ENCODE measurements at places on chromosomes 7 and 10.
A peak's percentile ranks its signal among the peaks of the same experiment; 100 is the strongest.

DNA sequence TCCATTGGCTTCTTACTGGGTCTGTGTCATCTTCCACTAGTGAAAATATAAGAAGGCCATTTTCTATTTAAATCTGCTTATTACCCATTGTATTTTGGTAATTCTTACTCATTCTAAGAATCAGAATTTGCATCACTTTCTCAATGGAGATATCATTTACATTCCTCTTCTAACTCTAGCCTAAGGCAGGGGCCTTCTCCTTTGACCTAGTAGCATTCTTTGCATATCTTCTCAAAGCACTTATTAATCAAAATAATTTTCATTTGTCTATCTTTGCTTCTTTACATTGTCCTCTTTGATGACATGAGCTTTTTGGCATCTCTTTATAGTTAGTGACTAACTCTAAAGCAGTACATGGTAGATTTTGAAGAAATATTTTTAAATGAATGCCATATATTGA, 400.9 kb upstream of the SEMA3D start:
- DNase-seq: no peak

DNA sequence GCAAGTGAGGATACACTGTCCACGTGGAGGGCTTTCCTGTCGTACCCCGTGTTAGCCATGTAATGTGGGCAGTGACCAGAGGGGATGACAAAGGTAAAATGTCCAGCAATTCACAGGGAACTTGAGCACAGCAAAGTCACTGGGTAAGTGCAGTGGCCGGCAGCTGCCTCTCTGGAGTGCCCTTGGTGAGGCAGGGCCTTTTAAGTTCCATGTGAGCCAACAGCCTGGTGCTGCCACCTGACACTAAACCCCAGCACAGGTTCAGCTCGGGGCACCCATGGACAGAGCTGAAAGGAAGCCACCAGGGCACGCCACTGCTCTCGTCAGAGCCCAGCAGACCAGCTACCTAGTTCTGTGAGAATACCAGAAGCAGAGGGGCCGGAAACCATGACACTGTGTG, 168.3 kb downstream of the PRKAG2 start:
- no peak for DNase-seq

DNA sequence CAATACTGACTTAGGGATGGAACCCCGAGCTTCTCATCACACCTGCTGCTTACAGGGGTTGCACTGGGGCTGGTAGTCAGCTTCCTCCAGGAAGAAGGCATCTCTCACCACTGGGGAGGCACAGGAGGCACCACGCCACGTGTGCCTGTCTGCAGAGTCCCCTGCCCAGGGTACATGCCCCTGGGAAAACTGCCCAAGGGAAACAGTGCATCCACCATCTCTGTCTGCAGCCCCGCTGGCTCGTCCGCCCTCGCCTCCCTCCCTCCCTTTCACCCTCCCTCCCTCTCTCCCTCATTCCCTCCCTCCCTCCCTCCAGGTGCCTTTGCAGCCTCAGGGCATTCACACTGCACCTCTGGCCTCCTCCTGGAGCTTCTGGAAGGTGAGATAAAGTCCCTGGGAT, 101.1 kb downstream of the PTPRE start:
- DNase-seq: no peak

- DNase-seq: peak; percentile 48
Observed at GRCh38 chr7:26376175-26376917, 84.7 kb downstream of the SNX10 start.

- DNase-seq: no peak
Observed at GRCh38 chr10:124149189-124150042, 56.0 kb upstream of the CHST15 start.

DNA sequence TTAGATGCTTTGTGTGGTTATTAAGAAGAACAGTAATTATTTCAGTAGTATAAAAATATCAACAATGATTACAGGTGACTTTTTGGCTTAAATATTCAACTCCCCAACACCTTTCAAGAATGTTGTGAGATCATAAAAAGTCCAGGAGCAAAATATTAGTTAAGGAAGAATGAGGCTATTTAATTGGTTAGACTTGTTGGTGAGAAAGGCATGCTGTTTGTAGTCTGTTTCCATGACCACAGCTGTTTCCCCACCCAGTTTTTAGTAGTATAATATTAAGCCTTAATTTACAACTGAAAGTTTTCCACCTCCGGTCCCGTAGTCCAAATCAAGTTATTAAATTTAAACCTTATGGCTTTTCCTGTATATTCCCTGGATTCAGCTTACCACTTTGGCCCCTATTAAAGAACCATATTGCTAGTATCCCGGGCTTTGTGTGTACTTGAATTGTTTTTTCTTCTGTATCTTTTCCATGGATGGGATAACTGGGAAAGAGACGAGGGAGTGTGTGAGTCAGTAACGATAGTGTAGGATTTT, 133.3 kb downstream of the CELF2 start:
- no peak for DNase-seq

- DNase-seq: no peak
Observed at GRCh38 chr10:59965899-59966650, 59.7 kb upstream of the CCDC6 start.

DNA sequence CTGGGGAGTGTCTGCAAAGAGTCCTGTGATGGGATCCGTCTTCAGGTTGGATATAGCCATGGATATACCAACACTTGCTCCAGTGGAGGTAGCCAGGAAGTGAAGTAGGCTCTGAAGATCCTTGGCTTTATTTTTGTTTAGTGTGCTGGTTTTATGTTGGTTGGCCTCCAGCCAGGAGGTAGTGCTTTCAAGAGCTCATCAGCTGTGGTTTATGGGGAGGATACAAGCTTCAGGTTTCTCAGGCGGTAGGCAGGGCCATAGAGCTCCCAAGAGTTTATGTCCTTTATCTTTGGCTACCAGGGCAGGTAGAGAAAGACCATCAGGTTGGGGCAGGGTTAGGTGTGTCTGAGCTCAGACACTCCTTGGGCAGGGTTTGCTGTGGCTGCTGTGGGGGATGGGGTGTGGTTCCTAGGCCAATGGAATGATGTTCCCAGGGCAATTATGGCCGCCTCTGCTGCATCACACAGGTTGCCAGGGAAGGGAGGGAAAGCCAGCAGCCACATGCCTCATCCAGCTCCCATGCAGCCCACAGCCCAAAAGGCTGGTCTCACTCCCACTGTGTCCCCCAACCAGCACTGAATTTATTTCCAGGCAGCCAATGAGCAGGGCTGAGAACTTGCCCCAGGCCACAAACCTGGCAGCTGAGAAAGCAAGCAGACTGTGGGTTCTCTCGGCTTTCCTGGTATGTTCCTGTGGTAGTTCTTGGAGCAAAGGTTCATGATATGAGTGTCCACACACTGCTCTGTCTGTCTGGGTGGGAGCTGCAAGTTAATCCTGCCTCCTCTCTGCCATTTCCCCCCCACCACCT, 67.0 kb upstream of the PRLHR start:
- DNase-seq: no peak

GRCh38 chr10:93415693-93416092, 66.4 kb downstream of the MYOF start:
- no peak for DNase-seq

- DNase-seq: no peak
Observed at GRCh38 chr10:124653811-124654651, 90.1 kb downstream of the FAM53B start.

GRCh38 chr7:154390961-154391360, 338.8 kb downstream of the DPP6 start:
- DNase-seq: no peak

- no peak for DNase-seq
Observed at GRCh38 chr10:14681305-14681704, 93.4 kb downstream of the FAM107B start.

GRCh38 chr10:60044971-60045370, 138.6 kb upstream of the CCDC6 start:
- no peak for DNase-seq

DNA sequence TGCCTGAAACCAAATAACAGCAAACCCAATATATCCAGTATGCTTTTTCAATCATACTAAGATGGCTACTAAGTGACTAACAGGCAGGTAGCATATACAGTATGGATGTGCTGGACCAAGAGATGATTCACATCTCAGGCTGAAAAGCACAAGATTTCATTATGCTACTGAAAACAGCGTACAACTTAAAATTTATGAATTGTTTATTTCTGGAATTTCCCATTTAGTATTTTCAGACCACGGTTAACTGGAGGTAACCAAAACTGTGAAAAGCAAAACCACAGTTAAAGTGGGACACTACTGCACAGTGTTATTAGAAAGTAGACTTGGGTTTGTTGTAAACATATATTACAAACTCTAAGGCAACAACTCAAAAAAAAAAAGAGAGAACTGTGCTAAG, 91.5 kb downstream of the KMT2C start:
- no peak for DNase-seq

DNA sequence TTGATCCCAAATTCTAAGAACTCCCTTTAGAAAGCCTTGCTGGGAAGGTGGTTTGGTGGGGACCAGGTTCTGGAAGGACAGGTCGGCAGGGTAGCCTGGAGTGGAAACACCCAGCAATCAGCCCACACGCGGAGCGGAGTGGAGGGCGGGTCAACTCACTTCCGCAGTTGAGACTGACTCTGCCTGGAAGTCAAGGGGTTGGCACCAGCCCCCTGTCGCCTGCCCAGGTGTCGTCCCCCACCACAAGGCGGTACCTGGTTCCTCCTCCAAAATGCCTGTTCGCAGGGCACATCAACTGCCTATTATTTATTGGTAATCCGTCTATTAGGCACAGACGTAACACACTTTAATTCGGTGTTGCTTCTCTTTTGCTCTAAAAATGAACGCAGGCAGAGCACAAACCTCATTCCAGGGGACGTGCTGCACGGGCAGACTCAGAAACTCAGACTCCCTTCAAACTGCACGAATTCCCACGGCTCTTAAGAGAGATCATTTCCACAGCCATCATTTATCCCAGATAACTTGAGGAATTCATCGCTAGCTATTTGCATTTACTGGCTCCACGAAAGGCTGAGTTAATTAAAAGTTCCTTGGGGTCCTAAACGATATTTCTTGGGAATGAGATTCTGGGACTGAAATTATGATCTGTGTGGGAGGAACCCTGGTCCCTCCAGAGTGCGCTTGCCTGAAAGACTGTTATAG, 248.2 kb upstream of the PPP2R2D start:
- no peak for DNase-seq

- no peak for DNase-seq
Observed at GRCh38 chr7:127290801-127291361, 38.1 kb upstream of the GRM8 start.

DNA sequence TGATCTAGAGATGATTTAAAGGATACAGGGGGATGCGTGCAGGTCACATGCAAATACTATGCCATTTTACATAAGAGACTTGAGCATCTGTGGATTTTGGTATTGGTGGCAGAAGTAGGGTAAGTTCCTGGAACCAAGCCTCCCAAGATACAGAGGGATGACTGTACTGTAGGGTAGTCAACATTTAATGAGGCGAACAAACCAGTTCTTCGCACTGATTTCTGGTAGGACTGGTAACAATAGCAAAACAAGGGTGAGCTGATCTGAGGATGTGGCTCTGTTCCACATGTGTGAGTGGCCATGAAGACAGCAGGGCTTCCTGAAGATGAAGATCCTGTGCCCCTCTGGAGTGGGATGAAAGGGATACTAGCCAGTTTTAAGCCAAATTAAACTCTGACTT, 36.3 kb downstream of the MKX start:
- DNase-seq: no peak

DNA sequence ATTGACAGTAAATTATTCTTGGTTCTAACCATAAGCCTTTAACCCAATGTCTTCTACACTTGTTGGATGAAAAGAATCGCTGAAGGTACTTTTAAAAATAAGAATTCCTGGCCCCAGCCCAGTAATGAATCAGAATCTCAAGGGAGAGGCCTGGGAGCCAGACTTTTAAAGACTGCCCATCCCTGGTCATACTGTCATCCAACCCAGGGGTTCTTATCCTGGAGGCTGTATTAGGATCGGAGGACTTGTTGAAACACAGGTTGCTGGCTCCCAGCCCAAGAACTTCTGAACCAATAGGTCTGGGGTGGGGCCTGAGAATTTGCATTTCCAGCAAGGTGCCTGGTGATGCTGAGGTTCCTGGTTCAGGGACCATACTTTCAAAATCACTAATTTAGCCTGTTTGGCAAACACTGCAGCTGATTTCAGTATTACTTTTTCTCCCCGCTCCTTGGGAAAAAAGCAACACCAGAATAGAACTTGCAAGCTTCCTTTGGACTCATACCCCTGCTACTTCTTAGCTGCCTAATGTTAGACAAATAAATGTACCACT, 79.5 kb upstream of the FAM133B start:
- DNase-seq: no peak

- no peak for DNase-seq
Observed at GRCh38 chr10:25245165-25245564, 70.4 kb downstream of the GPR158 start.

GRCh38 chr10:99010286-99010685, 225.4 kb downstream of the HPSE2 start:
- DNase-seq: no peak

- no peak for DNase-seq
Observed at GRCh38 chr7:84177758-84178412, 16.7 kb downstream of the SEMA3A start.

DNA sequence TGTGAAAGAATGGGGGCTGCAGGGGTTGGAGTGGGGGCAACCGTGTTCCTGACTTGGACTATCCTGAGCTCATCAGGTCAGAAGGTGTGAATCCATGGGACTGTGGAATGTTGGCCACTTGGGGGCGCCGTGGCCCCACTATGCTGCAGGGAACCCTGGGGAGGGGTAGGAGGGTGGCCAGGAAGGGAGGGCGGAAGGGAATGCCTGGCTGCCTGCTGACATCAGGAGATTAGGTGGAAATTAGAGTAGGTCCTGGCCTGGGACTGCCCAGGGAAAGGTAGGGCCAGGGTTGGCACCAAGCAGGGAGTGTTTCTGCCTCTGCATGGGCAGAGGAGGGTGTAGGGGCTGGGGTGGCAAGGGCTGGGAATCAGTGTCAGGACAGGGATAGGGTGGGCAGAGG, 65.8 kb upstream of the PRSS58 start:
- DNase-seq: peak; percentile 53

DNA sequence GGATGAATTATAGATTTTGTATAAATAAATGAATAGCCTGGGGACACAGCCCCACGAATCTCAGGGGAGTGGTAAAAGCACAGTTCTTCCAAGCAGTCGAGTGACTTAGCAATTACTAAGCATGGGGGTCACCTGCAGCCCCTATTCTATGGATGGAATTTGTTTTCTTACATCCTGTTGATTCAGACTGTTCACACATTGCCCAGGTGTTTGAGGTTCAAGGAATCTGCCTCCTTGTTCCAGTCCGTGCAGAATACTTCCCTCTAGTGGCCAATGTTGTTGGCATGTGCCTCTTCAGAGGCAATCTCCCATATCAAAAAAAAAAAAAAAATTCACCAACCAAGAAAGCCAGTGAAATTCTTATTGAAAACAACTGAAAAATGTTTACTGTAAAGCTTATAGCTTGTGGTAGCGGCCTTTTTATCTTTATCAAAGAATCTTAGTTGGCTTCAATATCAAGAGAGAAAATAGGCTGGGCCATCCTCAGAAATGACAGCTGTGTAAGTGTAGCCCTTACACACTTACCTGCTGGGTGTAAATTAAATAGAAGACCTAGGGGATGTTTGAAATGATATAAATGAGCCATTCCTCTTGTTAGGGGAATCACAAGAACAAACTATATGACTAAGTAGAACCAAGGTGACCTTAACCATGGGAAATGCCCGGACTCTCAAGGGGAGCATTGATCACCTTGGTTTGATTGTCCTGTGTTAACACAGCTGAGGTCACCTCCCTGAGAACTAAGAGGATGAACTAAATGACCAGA, 7.8 kb downstream of the LIPM start:
- DNase-seq: peak; percentile 57

GRCh38 chr7:52726493-52726892, 308.9 kb upstream of the POM121L12 start:
- DNase-seq: no peak
